ELF-1 (cell line): ENCODE measurements at places on chromosomes 5 and 9.
A peak's percentile ranks its signal among the peaks of the same experiment; 100 is the strongest.

GRCh38 chr5:35319333-35320002 lies 89.2 kb upstream of the PRLR start:
- DNase-seq = no peak

DNA sequence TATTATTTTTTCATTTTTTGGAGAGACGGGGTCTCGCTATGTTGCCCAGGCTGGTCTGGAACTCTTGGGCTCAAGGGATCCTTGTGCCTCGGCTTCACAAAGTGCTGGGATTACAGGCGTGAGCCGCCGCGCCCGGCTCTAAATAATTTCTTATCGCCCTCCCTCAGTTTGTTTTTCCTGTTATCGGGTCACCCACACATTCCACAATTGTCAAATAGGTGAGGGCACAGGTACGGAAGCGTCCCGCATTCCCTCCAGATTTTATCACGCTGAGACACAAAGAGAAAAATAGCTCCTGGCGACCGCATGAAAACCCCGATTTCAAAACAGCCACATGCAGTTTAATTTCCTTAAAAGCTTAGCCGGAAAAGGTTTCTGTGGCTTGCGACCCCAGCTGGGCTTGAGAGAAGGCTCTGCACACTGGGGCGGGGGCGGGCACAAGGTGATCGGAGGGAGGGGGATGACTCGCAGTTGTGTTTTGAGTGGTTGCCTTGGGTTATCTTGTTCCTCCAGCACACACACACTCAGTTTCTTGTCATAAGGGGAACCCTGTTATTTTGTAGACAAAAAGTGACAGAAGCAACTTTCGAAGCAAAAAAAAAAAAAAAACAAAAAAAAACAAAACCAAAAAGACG lies 717 bp upstream of the IQGAP2 start:
- peak; percentile 69 for DNase-seq

GRCh38 chr5:50655810-50656205 lies 10.6 kb upstream of the PARP8 start:
- no peak for DNase-seq

GRCh38 chr9:127942216-127943010 lies 4.8 kb upstream of the DPM2 start:
- peak; percentile 81 for DNase-seq
